ENCODE measurements at places on chromosomes 6 and 20.

GRCh38 chr20:49381558-49382493 lies 100.6 kb downstream of the KCNB1 start:
- DNase-seq = peak; percentile 93

GRCh38 chr20:10572853-10573252 lies 100.9 kb downstream of the JAG1 start:
- no peak for DNase-seq

- no peak for DNase-seq
These were observed 9.7 kb upstream of the THBS2 start for GRCh38 chr6:169263374-169263773.

GRCh38 chr20:17943343-17943742 lies 25.3 kb downstream of the SNX5 start:
- no peak for DNase-seq

- DNase-seq = no peak
These were observed 23.6 kb downstream of the LRP11 start for GRCh38 chr6:149840345-149841075.

DNA sequence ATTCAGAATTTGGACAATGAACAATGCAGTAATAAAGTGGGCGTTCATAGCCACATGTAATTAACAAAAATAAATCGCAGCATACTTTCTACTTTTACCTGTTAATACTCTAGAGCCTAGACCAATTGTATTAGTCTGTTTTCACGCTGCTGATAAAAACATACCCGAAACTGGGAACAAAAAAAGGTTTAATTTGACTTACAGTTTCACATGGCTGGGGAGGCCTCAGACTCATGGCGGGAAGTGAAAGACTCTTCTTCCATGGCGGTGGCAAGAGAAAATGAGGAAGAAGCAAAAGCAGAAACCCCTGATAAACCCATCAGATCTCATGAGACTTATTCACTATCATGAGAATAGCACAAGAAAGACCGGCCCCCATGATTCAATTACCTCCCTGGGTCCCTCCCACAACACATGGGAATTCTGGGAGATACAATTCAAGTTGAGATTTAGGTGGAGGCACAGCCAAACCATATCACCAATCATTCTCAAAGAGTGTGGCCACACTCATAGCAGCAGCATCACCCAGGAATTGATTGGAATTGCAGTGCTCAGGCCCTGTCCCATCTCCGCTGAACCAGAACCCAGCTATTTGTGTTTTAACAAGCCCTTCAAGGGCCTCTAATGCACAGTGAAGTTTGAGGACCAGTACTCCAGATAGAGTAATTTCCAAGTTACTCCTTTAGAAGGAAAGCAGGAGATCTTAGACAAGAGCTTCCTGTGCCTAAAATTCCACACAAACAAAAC lies 650.0 kb downstream of the KIF16B start:
- DNase-seq = no peak

GRCh38 chr6:19319005-19319404 lies 518.2 kb upstream of the ID4 start:
- no peak for DNase-seq

- no peak for DNase-seq
These were observed 466.5 kb downstream of the MMUT start for GRCh38 chr6:48996461-48997119.

GRCh38 chr6:116398316-116399010 lies 27.7 kb downstream of the DSE start:
- DNase-seq = no peak

- peak; percentile 95 for DNase-seq
These were observed 28.2 kb upstream of the ZFAND3 start for GRCh38 chr6:37791156-37791919.

GRCh38 chr6:153087436-153087835 lies 43.6 kb downstream of the RGS17 start:
- no peak for DNase-seq

DNA sequence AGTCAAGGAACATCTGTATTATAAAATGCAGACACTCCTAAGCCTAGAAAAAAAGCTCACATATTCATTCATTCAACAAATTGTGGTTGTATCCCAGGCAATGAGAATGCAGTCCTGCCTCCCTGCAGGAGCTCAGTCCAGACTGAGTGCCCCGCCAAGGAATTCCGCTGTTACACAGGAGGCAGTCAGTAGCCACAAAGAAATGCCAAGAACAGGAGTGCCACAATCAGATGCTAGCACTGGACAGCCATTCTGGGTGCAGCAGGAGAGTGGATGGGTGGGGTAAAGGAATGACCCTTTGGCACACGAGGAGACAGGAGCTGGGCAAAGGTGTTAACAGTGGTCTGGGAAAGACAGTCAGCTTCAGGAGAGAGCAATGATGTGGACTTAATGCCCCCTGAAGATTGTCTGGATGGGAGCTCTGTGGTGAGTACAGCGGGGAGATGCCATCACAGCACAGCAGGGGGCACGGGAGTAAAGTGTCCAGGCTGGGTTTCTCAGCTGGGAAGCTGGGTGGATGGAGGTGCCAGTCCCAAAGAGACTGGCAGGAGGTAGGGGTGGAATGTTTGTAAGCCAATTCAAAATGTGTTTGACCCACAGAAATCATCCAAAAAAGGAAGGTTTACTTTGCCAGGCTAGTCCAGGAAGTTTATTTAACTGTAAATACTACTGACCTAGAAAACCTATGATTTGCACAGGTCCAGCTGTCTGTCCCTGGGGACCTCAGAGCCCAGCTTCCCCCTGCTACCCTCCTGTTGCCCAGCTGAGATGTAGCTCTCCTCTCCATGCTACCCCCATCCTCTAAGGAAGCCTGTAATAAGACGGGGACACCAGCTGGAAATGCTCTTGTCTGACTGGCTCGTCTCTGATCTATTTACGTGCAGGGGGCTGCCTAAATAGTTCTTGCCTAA lies 84.1 kb downstream of the SLC23A2 start:
- DNase-seq = no peak

- DNase-seq = no peak
These were observed 55.8 kb downstream of the FGD2 start for GRCh38 chr6:37061157-37061804.

DNA sequence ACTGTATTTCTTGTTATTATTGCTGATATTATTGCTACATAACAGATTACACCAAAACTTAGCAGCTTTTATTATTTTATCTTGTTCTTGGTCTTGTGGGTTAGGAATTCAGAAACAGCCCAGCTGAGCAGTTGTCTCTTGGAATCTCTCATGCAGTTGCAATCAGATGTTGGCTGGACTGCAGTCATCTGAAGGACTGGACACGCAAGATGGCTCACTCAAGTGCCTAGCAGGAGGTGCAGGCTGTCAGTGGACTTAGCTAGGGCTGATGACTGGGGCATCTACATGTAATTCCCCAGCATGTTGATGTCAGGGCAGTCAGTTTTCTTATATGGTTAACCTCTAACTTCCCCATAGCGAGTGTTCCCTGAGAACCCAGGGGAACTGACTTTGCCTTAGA lies 128.6 kb upstream of the PLCB4 start:
- no peak for DNase-seq

DNA sequence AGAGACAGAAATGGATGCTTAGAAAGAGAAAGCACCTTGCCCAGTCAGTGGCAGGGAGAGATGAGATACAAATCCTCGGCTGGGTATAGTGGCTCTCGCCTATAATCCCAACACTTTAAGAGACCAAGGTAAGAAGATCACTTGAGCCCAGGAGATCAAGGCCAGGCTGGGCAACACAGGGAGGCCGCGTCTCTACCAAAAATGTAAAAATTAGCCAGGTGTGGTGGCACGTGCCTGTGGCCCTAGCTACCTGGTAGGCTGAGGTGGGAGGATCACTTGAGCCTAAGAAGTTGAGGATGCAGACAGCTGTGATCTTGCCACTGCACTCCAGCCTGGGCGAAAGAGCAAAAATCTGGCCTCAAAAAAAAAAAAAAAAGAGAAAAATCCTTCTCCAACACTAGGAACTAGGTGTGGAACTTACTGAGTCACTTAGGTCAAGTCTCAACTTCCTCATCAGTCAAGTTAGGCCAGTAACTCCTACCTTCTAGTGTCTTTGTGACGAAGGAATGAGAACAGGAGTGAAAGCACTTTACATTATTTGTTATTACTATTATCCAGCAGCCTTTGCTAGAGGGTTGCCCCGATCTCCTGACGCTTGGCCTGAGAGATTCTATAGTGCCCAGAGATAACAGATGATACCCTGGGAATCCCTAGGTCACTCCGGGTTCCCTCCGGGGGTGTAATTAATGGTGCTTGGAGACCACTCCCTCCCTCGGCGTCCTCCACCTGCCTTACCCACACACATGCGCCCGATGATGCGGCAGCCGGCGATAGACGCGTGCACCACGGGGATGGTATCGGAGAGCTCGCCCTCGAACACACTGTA lies 918 bp downstream of the EIF6 start:
- no peak for DNase-seq

- DNase-seq = no peak
These were observed 204.8 kb downstream of the DTNBP1 start for GRCh38 chr6:15458021-15458459.

GRCh38 chr6:137810554-137811120 lies 56.4 kb upstream of the TNFAIP3 start:
- no peak for DNase-seq

- no peak for DNase-seq
These were observed 27.6 kb downstream of the MLIP start for GRCh38 chr6:54138795-54139194.

- DNase-seq = no peak
These were observed 503.2 kb upstream of the ID4 start for GRCh38 chr6:19333936-19334335.

GRCh38 chr20:57653546-57653900 lies 33.3 kb upstream of the ZBP1 start:
- DNase-seq = no peak

- DNase-seq = no peak
These were observed 4.7 kb upstream of the CCN2 start for GRCh38 chr6:131955876-131956275.

- DNase-seq = no peak
These were observed at the start of gene PPP1R18 for GRCh38 chr6:30686009-30686907. PPP1R18 (minus strand) TSS chr6:30686645; CDS start chr6:30686018, 627 bp downstream.

- DNase-seq = no peak
These were observed 13.7 kb downstream of the PSMB9 start for GRCh38 chr6:32867554-32868256.

- DNase-seq = peak; percentile 34
These were observed 4.2 kb upstream of the ZDHHC14 start for GRCh38 chr6:157376706-157377230.

DNA sequence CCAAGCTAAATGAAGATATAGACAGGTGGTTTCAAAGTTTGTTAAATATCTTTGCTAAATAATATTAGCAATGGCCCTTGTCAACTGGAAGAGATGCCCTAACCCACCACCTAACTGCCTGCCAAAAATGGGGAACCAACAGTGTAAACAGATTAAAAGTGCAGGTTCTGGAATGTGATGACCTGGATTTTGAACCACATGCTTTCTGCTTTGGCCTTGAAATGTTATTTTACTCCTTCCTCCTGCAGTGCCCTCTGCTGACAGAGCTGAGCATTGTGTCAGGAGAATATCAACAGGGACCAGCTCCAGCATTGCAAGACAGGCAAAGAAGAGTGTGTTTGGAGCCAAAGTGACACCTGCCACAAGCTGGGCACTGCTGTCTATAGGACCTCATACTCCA lies 226.6 kb downstream of the MYLK4 start:
- DNase-seq = no peak

- no peak for DNase-seq
These were observed 43.5 kb downstream of the PANK2 start for GRCh38 chr20:3932681-3933080.

DNA sequence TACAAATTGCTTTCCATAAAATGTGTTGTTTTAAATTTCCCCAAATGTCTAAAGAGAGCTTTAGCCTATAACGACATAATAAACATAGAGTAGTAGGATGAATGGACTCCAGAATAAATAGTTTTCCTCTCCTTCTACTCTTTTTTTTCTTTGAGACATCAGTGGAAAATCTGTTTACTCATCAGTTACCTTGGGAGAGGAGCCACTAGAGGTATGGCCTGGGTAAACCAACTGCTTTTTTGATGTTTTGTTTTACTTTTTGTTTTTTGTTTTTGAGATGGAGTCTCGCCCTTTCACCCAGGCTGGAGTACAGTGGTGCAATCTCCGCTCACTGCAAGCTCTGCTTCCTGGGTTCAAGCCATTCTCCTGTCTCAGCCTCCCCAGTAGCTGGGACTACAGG lies 8.3 kb upstream of the TGM3 start:
- no peak for DNase-seq

DNA sequence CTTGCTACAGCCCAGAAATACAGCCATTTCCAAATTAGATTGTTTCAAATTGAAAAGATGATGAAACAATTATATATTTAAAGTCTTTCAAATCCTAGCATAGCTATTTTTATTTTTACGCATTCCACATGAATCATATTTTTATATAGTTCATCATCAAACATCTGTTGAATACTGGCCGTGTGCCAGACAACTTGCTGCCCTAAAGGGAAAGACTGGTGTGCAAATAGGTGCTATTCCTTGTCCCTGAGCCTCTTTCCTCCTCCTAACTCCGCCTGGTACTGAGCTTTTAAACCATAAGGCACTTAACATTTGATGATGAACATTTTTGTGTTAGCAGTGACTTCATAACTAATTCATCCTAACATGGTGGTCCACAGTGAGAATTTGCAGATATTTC lies 18.7 kb upstream of the PLCG1 start:
- DNase-seq = no peak

GRCh38 chr20:32278199-32278643 lies 770 bp downstream of the KIF3B start:
- DNase-seq = no peak

DNA sequence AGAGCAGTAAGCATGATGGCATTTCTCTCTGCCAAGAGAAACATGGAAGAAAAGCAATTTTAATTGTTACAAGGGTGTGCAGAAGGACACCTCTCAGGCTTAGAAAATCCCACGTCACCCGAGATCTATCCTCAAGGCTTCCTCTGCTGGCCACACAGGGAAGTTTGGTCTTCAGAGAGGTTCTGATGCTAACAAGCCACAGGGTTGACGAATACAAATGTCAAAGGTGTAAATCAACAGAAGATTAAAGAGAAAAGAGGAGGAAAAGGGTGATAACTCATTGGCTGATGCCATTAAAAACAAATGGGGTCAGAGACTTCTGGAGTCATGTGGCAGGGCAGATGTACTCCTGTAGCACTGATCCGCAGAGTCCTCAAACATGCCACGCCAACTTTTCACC lies 33.6 kb upstream of the SPDEF start:
- DNase-seq = no peak

- no peak for DNase-seq
These were observed 10.9 kb upstream of the LPIN3 start for GRCh38 chr20:41329435-41330342.

GRCh38 chr6:119348748-119349360 lies 707 bp downstream of the MAN1A1 start:
- no peak for DNase-seq

GRCh38 chr20:45211569-45212474 lies 5.0 kb downstream of the SEMG1 start:
- no peak for DNase-seq

Data from NCI-H1694 treated with DMSO at 0.1 percent for 48 hours (cell line).